ENCODE measurements at places on chromosomes 4 and X. TPM values are rescaled to one million over a fixed set of nuclear protein-coding genes. Genes with fewer than 3 reads are reported as not detected.

DIPK2B gene
- not detected for total RNA-seq

NAP1L3 gene
- 0.20 TPM for total RNA-seq

KCND1 gene
- 0.66 TPM for total RNA-seq

TLR10 gene
- 107 TPM for total RNA-seq

CNKSR2 gene
- 15.7 TPM for total RNA-seq

UGT2B15 gene
- 0.44 TPM for total RNA-seq

PDGFRA gene
- not detected for total RNA-seq

RTL3 gene
- not detected for total RNA-seq

- no peak for DNase-seq
Observed at GRCh38 chr4:55347610-55348228, 1.7 kb downstream of the SRD5A3 start.

DNA sequence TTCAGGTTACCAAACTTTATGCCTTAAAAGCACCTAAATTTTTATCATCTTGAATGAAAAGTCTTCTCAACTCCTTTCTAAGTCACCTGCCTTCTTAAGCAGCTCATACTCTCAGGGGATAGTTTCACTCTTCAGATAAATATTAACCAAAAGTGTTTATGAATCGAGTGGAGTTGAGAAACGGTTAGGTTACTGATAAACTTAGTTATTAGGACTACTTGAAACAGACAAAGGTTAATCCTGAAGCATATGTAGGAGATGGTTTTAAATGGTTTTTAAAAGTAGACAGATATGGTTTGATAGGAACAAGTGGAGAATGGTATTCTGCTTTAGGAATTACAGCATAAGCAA lies 32.8 kb downstream of the CLDN22 start:
- no peak for DNase-seq

- no peak for DNase-seq
Observed at GRCh38 chr4:177194906-177195305, 114.8 kb upstream of the NEIL3 start.

GRCh38 chr4:173345648-173346047 lies 11.5 kb upstream of the HMGB2 start:
- no peak for DNase-seq

- DNase-seq, result no peak
Observed at GRCh38 chr4:187236209-187236890, 512.7 kb upstream of the FAT1 start.

- DNase-seq, result peak; percentile 6
Observed at GRCh38 chr4:8905773-8906667, 34.4 kb upstream of the HMX1 start.

- no peak for DNase-seq
Observed at GRCh38 chr4:3700223-3700622, 66.0 kb upstream of the ADRA2C start.

DNA sequence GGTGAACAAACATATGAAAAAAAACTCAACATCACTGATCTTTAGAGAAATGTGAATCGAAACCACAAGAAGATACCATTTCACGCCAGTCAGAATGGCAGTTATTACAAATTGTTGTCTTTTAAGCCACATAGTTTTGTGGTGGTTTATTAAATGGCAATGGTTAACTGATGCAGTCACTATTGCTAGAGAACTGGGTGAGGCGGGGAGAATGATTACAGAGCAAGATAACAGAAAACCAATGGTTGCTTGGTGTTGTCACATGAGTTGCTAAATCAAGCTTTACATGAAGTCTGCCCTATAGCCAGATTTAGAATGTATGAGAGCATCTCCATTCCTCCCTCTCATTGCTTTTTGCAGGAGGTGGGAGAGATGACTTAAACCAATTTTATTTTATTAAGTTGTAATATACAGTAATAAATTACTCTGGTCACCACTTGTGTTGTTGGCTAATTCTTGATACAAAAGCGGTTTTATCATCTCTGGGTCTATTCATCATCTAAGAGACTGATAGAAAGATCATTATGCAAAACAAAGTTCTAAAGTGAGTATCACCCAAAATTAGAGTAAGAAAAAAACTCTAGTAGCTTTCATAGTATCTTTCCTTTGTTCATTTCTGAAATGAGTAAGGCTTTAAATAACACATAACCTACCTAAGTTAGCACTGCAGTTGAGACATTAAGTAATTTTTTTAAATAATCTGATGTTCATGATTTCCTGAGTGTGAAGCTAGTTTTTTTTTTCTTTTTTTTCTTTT lies 859.5 kb downstream of the STIM2 start:
- no peak for DNase-seq

DNA sequence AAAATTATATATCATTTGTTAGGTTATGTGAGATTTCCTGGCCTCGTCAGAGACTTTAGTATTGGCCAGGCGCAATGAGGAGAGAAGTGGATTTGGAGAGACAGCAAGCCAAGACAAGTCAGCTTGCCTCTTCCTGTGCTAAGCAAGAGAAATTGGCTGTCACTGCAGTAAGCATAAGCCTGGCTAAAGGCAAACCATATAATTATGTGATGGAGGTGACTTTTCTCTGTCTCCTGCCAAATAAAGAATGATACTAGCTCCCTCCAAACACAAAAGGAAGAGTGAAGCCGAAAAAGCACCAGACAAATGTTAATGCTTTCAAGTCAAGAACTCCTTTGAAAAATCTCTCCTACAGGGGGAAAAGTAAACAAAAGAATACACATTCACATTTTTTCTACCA lies 2246.0 kb downstream of the ARAP2 start:
- DNase-seq, result no peak

- DNase-seq, result no peak
Observed at GRCh38 chrX:5015451-5015850, 1213.2 kb downstream of the NLGN4X start.

GRCh38 chrX:11447418-11447817 lies 154.2 kb downstream of the AMELX start:
- DNase-seq, result no peak

- DNase-seq, result no peak
Observed at GRCh38 chrX:140815868-140816267, 106.3 kb downstream of the LINC00632 start.

- no peak for DNase-seq
Observed at GRCh38 chrX:128165884-128166408, 113.7 kb upstream of the ACTRT1 start.

DNA sequence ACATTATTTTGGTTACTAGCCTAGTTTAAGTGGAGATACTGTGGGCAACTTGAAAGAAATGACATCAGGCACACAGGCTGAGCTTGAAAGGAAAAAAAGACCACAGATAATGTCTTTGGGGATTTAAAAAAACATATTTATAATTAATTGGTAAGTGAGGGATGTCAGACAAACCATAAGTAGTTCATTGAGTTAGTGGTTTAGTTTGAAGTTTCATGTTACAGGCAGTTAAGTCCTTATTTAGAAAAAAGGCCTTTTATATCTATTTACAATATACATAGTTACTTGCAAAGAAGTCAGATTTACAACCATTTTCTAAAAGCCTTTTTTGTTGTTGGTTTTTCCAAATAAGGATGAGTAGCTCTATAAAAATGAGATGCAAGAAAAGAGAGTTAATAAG lies 89.2 kb downstream of the CDS1 start:
- no peak for DNase-seq

DNA sequence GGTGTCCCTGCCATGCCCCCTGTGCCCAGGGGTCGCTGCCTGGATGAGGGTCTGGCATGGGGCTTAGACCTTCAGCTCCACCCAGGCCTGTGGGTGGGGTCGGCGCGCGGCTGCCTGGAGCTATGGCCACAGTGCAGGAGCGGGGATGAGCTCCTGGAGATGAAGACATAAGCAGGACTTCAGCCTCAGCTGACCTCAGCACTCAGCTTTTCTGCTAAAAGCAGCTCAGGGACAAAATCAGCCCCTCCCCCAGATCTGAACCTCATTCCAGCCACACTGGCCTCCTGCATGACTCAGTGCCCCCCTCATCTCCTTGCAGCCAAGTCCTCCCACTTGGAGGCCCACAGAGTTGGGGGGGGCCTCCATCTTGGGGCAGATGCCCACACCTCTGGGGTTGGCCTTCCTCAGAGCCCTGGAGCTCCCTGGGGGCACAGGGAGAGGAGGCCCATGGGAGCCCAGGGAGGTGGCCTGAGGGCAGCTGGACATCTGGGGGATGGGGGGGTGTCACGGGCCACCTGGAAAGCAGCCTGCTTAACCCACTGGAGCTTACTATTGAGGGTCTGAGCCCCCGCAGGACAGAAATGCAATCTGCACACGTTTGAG lies 19.4 kb upstream of the CPLX1 start:
- no peak for DNase-seq

DNA sequence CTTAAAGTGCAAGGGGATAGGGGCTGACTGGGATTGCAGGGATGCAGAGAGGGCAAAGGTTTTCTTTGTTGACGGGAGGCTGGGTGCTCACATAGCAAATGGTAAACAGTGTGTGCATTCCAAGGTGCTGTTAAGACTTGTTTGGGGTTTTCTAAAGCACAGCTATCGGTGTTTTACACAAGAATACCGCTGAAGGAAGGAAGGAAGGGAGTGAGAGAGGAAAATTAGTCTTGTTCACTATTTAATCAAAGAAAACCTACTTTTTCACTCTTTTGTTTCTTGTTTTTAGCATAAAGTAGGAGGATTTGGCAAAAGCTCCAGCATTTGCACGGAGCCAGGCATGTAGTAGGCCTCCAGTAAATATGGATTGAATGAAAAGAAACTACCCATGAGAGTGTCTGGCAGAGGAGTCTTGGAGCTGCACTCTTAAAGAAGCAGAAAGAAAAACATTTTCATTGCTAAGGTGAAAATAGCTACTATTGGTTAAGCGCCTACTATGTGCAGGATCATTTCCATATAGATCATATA lies 99.7 kb downstream of the FIP1L1 start:
- no peak for DNase-seq

DNA sequence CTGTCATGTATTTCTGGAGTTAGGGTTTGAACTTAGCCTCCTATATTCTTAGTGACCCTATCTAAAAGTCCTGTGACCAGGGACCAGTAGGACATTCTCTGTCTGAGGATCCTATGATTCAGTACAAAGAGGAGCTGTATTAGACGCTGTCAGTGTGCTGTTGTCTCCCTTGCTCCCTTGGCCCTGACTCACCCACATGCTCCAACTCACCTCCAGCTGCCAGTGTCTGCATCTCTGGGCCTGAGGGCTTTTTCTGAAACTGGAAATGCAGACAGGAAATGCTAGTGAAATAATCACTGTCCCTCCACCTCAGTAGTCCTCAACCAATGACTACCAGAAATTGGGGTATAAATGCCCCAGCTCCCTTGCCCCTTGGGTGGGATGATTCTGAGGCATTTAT lies 535.3 kb upstream of the RPS6KA3 start:
- no peak for DNase-seq

- no peak for DNase-seq
Observed at GRCh38 chr4:70927502-70928137, 25.5 kb downstream of the MOB1B start.

DNA sequence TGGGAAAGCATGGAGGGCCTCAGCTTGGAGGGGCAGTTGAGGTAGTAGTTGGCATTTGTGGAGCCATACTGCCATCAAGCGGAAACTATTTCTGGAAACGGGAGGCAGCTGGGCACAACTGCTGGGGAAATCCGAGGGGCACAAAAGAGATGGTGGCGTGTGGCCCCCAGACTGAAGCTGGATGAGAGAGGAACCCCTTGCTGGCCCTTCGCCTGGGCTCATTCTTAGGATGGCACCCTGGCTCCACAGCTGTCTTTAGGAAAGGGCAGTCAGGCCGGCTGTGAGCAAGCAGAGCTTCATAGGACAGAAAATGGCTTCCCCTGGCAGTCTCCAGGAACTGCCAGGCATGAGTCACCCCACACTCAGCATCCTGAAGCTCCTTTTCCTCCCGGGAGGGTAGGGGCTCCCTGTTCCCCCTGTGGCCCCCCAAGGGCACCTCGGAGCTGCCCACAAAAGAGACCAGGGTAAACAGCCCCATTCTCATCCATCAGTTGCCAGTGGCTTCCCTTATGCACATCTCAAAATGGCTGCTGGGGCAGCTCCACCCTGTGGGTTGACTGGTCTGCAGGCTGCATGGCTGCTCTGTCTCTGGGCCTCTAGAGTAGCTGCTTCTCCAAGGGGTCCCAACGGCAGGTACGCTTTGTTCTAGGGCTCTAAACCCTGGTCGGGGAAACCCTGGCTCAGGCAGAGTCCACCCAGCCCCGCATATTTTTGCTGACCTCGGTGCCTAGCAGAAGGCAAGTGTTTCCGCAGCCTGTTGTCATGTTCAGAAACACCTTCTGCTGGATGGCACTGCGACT lies 64.7 kb downstream of the NBDY start:
- DNase-seq, result no peak

GRCh38 chr4:29278585-29278984 lies 1441.6 kb upstream of the PCDH7 start:
- no peak for DNase-seq

- no peak for DNase-seq
Observed at GRCh38 chr4:71367546-71367945, 28.7 kb downstream of the SLC4A4 start.

GRCh38 chr4:185912779-185913178 lies 100.8 kb upstream of the SORBS2 start:
- DNase-seq, result no peak

GRCh38 chr4:101851672-101852071 lies 61.1 kb downstream of the BANK1 start:
- no peak for DNase-seq

DNA sequence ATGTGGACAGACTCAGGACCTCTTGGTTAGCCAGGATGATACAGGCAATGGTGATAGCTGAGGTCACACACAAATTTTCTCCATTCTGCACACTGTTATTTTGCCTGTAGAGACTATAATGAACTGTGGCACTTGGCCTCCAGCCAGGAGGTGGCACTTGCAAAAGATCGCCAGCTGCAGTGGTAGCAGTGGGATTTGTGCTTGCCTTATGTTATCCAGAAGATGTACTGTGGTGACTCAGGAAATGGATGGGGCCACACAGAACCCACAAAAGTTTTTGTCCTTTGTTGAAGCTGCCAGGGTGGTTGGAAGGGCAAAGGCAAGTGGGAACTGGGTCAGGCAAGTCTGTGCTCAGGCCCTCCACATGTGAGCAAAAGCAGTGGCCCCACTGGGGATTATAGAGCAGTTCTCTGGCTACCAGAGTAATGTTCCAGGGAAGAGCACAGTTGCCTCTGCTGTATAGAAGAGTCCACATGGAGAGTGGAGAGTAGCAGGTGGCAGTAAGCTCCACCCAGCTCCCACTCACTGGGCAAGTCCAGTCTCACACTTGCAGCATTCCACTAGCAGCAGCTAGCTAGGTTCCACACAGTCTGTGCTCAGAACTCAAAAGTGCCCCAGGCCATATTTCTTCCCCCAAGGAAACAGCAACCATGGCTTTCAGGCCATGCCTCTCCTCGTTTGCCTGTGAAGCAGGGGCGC lies 5.9 kb upstream of the C4orf17 start:
- no peak for DNase-seq

- DNase-seq, result no peak
Observed at GRCh38 chr4:150578745-150579501, 3.0 kb upstream of the MAB21L2 start.

All from activated B cell treated with CpG ODN at 0.5 μM for 24 hours (primary cell).